ENCODE measurements at places on chromosomes 5 and 9.

- DNase-seq = no peak
These were observed 58.6 kb upstream of the DMAC1 start for GRCh38 chr9:7858166-7858565.

GRCh38 chr9:120710110-120710981, 3.9 kb downstream of the MEGF9 start:
- DNase-seq = no peak

GRCh38 chr9:128553728-128554127, 1.3 kb downstream of the SPTAN1 start:
- DNase-seq = no peak

GRCh38 chr5:160657622-160658458, 194.2 kb downstream of the ATP10B start:
- DNase-seq = no peak

GRCh38 chr5:134577022-134577795, 51.7 kb downstream of the JADE2 start:
- no peak for DNase-seq

GRCh38 chr5:115649541-115649940, 23.7 kb upstream of the TMED7 start:
- DNase-seq = no peak

- no peak for DNase-seq
These were observed 10.4 kb downstream of the PTCH1 start for GRCh38 chr9:95506428-95506677.

GRCh38 chr5:136058972-136059354, 30.2 kb downstream of the TGFBI start:
- no peak for DNase-seq

DNA sequence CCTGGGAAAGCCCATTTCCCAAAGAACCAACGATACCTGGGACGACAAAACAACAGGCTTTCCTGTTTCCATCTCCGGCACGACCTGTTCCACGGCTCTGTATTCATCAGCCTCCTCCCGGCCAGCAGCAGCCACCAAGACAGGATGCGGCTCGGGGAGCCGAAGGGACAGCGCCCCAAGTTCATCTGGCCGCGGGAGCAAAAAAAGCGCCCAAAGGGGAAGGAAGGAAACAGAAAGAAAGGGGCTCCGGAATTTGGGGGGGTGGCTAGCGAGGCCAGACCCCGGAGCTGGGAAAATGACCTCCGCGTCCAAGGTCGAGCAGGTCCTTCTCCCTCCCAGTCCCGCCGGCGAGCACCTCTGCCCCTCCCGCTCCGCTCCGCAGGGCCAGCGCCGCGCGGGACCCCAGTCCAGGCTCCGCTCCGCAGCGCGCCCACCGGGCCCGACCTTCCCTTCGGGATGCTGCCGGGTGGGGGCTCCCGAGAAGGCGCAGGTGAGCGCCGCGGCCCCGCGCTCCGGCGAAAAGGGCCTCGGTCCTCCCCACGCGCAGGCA, 608 bp downstream of the ELOVL7 start:
- no peak for DNase-seq

- no peak for DNase-seq
These were observed 20.0 kb downstream of the F2R start for GRCh38 chr5:76735762-76736545.

DNA sequence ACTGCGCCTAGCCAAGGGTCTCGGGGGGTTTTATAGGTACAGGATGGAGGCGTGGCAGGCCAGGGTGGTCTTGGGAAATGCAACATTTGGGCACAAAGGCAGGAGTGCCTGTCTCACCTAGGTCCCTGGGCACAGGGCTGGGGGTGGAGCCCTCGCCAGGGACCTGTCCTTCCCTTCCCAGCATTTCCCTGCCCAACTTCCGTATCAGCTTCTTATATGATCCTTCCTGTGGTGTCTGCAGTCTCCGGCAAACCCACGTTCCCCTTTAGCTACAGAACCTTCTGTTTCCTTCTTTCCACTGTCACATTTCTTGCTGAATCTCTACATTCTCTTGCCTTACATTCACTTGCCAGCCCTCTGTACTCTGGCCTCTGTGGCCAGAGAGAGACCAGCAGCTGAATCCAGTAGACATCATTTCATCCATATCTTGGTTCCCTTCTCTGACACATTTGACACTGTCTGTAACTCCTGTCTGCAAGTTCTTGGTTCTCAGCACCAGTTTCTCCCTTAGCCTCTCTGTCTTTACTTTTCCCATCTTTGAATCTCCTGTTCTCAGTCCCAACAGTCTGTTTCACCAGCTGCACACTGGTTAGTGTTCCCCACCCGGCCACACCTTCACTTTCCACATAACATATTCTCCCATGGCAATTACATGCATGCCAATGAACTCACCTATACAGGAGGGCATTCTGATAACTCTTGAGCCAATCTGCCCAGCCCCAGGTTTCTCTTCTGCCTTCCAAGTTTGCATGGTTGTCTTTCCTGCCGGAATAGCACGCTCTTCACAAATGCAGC, 134.7 kb upstream of the ZNF608 start:
- DNase-seq = no peak

Data from activated CD8-positive, alpha-beta memory T cell treated with anti-CD3 and anti-CD28 coated beads for 48 hours (primary cell).